Activated CD8-positive, alpha-beta memory T cell treated with anti-CD3 and anti-CD28 coated beads, Interleukin-2, amount 10 ng/mL, durations not matched to agents 7 days and 5 days (primary cell): ENCODE measurements at places on chromosomes 5 and 9.
A peak's percentile ranks its signal among the peaks of the same experiment; 100 is the strongest.

GRCh38 chr9:112278152-112278551 is 55.3 kb downstream of the PTBP3 start:
- DNase-seq, result no peak

DNA sequence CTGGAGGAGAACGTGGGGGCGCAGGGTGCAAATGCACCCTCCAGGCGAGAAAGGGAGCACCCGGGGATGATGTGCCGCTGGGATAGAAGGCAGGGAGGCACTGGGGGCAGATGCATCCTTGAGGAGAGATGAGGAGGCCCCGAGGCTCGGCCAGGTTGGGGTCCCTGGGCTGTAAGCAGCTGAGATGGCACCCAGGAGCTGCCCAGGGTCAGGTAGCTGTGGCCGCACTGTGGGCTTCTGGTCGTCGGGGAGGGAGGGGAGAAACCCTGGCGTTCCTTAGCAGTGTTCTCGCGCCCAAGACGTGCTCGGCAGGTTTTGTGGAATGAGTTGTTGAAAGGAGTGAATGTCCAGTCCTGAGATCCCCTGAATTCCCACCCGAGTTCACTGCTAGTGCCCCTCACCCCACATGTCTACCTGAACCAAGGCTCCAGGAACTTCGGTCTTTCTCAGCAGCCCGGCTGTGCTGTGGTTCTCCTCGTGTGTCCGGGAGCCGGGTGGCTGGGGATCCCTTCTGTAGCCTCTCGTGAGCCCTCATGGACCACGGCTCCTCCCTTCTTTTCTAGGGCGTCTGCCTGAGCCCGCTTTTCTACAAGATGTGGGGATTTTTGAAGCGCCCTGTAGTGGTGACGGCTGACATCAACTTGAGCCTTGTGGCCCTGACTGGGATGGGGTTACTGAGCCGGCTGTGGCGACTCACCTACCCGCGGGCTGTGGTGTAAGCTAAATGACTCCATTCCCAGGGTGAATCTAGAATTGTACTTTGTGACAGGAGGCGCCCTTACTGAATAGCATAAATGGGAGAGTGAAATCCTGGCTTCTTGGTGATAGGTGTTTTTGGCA is 1.1 kb downstream of the POMT1 start:
- DNase-seq, result peak; percentile 92

DNA sequence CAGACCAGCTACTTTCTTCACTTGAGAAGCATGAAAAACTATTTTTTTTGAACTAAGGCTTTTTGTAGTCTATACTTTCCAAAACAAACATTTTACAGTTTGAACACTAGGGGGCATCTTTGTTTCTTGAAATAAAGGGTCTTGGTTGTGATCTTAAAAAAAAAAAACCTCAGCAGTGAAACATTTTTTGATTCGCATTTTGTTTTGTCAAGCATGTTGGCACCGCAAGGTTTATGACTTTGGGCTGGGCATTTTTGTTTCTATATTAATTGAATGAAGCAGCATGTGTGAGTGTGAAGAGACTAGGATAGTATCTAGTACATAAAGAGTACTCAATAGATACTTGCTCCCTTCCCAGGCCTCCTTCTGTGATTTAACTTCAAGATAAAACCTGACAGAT is 31.6 kb upstream of the ACOT12 start:
- no peak for DNase-seq

GRCh38 chr9:126612326-126612812 is 1.4 kb upstream of the LMX1B start:
- DNase-seq, result no peak

DNA sequence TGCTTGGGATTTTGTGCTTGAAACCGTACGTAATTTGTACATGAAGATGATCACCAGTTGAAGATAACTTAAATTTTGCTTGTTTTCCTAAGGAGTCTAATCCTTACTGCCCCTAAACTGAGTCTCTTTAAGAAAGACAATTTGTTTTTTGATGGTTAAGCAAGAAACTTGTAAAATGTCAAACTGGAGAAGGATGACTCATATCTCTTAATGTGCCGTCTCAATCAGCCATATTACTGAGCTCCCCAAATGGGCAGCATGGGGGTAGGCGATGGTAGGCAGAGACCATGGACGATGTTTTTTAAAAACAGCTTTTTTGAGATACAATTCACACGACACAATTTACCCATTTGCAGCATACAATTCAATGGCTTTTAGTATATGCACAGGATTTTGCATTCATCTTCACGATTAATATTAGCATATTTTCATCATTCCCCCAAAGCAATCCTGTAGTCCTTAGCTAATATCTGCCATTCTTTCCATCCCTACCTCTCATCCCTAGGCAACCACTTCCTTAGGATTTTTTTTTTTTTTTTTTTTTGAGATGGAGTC is 14.3 kb downstream of the ARHGAP26 start:
- no peak for DNase-seq

- DNase-seq, result no peak
These were observed 179.0 kb downstream of the ROR2 start for GRCh38 chr9:91771027-91771426.

- no peak for DNase-seq
These were observed 242.2 kb downstream of the FAM114A2 start for GRCh38 chr5:153796527-153796926.

DNA sequence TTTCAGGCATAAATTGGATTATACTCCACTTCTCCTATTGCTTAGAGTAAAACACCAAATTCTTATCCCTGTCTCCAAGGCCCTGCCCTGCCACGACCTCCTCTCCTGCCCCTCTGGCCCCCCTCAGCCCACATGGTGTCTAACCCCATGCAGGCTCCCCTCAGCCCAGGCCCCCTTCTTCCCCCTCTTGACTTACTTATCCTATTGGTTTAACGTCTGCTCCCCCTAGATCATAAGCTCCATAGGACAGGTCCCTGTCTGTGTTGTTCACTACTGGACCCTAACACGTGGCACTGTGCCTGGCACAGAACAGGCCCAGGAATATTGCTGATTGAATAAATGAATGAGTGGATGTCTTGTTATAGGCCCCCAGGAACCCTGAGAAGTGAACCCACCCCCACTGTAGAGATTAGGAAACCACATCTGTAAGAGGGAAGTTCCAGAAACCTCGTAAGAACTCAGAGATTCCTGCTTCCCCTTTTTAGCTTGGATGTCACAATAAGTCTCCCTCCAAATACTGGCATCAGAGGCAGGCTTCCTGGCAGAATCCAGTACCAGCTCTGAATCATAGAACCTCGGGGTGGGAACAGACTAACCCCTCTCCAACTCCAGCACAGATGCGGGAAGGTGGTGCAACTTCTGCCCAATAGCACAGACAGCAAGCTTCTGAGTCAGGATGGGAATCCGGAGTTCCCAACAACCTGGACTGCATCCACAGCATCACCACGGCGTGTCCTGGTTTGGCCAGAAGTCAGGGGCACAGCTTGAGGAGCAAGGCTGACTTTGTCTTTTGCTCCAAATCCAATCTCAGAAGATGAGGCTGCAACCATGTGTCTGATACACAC is 31.5 kb downstream of the HRH2 start:
- DNase-seq, result no peak

GRCh38 chr5:117686926-117687325 is 1112.3 kb upstream of the SEMA6A start:
- DNase-seq, result no peak

DNA sequence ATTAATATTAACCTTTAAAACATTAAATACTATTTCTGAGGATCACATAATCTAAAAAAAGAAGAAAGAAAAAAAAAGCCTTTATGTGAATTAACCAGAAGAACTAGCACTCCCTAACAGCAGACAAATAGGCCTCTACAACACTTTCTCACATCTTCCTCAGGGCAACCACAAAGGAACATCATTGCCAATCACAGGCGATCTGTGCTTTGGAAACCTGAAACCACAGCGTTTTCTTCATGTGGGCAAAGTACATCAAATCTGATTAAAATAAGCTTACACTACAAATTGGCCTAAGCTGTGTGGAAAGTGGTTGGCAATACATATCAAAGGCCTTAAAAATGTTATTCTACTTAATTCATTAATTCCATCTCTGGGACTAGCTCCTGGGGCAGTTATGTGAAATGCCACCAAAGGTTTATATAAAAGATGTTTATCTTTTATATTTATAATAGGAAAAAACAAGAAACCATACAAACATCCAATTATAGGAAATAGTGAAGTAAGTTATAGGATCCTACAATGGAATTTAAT is 184.8 kb upstream of the TBCA start:
- no peak for DNase-seq

DNA sequence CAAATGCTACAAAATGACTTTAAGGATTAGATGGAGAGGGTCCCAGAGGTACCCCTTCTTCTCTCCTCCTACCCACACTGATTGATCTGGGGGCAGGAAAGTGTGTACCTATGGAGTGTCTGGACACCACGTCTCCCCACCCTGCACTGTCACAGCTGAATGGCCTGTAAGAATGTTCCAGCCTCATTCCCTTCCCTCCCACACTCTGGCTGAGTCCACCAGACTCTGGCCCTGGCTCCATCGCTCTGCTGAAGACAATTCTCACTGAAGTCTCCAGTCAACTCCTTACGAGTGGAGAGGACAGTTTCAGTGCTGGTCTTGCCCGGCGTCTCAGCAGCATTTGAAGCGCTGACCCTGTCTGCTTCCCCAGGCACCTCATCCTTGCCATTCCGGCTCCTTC is 105.8 kb downstream of the TTLL11 start:
- DNase-seq, result no peak

- DNase-seq, result no peak
These were observed 150.7 kb downstream of the ICE1 start for GRCh38 chr5:5572976-5573797.

GRCh38 chr9:118992813-118993794 is 376.1 kb downstream of the BRINP1 start:
- no peak for DNase-seq

GRCh38 chr9:85045271-85045670 is 375.7 kb downstream of the NTRK2 start:
- DNase-seq, result no peak

DNA sequence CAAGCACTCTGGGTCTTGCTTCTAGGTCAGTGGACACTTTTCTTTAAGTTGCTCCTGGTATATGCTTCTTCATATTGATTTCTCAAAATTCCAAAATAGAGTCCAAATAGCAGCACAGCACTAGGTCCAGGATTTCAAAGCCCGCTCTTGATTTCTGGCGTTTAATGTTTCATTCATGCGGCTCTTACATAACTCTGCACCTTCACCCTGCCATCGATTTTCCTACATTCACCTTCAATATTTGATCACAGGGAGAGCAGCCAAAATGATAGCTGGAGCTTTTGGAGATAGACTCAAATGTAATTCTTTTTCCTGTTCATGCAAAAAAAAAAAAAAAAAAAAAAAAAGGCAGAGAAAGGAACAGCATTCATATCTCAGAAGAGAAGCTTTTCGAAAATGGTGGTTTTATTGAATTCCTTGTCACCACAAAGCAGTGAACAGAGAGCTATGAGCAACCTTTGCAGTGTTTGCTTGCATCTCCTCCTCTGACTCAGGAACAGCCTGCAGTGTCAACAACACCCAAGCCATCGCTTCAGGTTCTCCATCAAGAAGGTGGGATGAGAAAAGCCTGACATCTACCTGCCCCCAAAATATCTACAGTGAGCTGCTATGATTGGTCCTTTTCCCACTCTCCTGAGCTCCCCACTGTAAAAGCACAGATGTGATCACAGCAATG is 97.8 kb downstream of the MED10 start:
- no peak for DNase-seq

DNA sequence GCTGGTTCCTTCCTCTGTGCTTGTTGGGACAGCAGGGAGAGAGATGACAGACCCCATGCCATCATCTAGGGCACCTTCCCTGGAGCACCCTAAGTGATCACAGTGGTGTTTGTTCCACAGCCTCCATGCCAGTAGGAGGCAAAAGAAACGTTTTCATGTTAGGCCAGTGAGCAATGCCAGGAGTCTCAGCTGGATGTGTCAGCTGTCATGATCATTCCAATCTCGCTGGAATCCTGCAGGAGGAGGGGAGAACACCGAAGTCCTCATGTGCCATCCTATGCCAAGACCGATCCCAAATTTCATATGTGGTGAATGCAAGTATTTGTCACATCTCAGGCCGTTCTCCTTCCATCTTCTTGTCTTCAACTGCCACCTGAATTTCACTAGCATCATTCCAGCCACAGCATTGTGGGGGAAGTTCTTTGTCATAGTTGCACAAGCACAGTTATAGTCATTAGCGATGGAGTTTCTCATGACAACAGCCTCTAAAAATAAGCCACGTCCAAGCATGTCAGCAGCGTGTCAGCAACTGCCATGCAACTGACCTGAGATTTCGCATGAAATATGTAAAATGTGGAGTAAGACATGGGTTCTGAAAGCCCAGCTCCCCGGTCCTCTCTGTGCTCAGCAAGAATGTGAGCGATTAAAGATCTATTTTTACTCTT is 97.2 kb upstream of the DNAH5 start:
- no peak for DNase-seq

GRCh38 chr9:23590276-23591000 is 235.6 kb downstream of the ELAVL2 start:
- no peak for DNase-seq

GRCh38 chr5:68771221-68771620 is 322.6 kb upstream of the SLC30A5 start:
- no peak for DNase-seq

GRCh38 chr9:98039607-98040017 is 16.9 kb upstream of the NANS start:
- no peak for DNase-seq

DNA sequence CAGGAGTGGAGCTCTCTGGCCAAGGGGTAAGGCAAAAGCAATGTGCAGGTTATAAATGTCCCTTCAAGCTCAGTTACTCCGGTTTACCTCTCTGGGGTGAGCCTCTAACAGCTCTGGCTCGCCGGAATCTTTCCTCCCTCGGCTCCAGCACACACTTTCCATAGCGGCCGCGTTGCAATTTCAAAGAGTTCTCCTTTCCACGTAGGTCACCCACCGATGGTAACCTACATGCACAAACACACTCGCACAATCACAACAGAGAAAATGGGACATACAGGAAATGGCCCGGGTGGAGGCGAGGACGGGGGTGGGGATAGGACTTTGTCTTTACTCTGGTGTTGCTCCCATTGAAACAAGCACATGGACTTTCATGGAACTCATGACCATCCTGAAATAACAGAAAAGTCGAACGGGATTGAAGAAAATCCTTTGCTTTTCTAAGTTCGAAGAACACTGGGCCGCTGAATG is 1.2 kb downstream of the LHFPL2 start:
- no peak for DNase-seq

GRCh38 chr5:83721953-83722901 is 1.6 kb upstream of the HAPLN1 start:
- no peak for DNase-seq

- no peak for DNase-seq
These were observed 200.2 kb downstream of the TRIO start for GRCh38 chr5:14343376-14343775.
